ENCODE measurements at places on chromosomes 2 and 18.

DNA sequence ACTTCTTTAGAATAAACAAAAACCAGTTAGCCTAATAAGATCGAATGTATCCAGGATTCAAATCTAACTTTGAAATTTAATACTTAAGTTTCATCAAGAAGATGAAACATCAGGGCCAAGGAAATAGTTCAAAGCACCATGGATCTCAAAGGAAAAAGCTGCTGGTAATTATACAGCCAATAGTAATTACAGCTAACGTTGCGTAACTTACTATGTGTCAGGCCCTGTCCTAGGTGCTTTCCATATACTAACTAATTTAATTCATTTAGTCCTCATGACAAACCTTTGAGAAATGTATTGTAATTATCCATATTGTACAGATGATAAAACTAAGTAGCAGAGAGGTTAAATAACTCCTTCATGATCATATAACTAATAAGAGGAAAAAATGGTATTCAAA lies 598.6 kb downstream of the NYAP2 start:
- no peak for DNase-seq

DNA sequence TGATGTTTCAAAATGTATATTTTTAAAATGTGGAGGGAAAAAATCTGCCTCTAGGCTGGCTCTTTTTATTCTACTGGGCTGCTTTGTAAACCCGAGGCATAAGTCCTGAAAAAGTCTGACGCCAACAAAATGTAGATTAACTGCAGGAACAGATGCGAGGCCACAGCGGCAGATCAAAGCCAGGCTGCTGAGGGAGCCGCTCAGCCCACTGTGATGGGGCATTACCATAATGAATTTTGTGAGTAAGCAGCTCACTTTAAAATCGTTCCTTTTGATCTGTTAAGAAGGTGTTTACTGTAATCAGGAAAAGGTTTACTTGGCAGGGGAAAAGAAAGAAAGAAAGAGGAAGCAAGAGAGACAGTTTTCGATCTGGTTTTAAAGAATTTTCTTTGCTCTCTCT lies 269.0 kb downstream of the ICOS start:
- DNase-seq = no peak

GRCh38 chr18:6746386-6746960 lies 17.0 kb downstream of the ARHGAP28 start:
- no peak for DNase-seq

- no peak for DNase-seq
These were observed 41.7 kb downstream of the AKAIN1 start for GRCh38 chr18:5155218-5155906.

DNA sequence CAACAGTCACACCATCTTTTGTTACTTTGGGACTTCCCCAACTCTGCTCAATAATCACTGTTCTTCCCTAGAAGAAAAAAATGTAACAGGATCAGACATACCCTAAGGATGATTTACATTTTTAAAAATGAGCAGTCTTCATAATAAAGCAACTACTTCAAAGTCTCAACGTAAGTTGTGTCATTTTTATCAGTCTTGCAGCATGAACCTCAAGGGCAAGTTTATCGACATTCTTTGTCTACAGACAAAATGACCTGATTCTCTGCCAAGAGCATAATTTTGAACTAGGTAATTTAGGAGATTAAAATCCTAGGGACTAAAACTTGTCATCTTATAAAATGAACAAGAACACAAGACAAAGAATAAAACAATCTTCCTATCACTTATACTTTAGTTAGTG lies 2.3 kb downstream of the HSPD1 start:
- no peak for DNase-seq

GRCh38 chr2:220279372-220279771 lies 651.9 kb downstream of the SLC4A3 start:
- DNase-seq = no peak

DNA sequence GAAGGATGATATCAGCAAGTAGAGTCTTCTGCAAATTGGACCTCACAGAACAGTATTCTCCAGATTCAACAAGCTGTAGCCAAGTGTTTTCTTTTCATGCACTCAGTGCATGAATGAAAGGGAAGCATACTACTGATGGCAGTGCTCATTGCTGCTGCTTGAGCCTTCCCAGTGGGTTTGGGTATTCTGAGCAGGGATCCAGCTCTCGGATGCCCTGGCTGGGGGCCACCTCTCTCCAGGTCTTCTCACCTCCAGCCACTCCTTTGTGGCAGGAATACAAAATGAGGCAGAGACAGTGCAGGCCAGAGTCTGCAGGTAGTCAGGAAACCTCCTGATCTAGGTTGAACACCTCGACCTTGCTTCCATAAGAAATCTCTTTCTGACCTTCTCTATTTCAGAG lies 390.4 kb upstream of the CELF4 start:
- DNase-seq = no peak

GRCh38 chr2:200042944-200043343 lies 87.6 kb downstream of the MAIP1 start:
- DNase-seq = no peak

DNA sequence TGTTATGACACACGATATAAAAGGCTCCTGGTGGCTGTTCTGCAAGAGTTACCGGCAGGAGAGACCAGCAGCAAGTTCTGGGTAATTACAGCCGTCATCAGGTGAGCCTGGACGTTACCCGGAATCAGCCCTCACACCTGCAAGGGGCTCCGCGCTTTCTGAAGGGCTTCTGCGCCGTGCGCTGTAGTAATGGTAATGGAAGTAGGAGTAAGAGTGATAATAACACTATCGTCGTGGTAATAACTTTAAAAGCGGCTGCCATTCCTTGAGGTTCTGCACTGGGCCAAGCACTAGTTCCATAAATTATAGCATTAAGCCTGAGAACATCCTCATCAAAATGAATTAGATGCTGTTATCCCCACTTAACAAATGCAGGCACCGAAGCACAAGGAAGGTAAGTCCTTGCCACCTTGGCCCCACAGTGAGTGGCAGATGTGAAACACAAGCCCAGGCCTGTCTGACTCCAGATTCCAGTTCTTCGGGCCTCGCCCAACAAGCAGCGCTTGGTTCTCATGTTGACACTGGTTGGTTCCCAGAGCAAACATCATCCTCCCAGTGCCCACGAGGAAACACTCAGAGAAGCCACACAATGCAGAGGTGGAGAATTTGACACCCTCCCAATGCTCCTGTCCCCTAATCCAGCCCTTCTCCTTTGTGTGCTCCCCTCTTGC lies 205.2 kb downstream of the EIPR1 start:
- DNase-seq = no peak

GRCh38 chr2:24453379-24454073 lies 37.5 kb upstream of the NCOA1 start:
- no peak for DNase-seq

GRCh38 chr2:10741139-10741538 lies 19.7 kb downstream of the ATP6V1C2 start:
- no peak for DNase-seq
